Globus pallidus (tissue), 1 donor: ENCODE measurements at places on chromosomes 12 and 14.

GRCh38 chr12:60394665-60395064 lies 798.8 kb downstream of the SLC16A7 start:
- DNase-seq = no peak

DNA sequence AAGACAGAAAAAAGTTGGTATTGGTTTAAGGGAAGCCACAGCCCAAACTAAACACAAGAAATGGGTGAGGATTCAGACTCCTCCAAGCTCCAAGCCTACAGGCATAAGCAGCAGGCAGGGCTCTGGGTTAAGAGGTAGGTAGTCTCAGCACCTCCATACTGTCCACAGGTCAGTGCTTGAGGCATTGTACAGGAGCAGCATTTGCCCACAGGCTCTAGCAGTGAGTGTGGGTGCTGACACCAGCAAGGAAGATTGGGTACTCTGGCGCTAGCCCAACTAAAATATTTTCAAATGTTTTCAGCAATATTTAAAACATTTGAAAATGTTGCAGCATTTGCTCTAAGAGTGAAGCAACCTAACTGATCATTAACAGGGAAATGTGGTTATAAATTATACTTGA lies 33.1 kb downstream of the FERMT2 start:
- DNase-seq = no peak

DNA sequence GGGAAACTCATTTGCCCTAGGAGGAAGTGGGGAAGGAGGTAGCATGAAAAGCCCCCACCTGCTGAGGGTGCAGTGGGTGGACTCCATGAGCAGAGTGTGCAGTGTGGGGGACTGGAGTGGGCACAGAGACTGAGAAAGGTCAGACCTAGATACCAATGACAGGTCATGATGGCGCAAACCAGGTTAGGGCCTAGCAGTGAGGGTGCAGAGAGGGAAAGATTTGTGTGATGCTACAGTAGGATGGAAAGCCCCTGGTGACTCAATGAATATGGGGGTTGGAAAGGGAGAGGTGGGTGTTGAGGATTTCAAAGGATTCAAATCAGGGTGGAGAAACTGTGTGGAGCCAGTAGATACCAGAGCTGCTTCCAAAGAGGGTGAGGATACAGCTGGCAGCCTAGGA lies 319.2 kb downstream of the DPF3 start:
- DNase-seq = no peak

- DNase-seq = no peak
Measured at GRCh38 chr12:117347588-117347987, 13.8 kb downstream of the NOS1 start.

DNA sequence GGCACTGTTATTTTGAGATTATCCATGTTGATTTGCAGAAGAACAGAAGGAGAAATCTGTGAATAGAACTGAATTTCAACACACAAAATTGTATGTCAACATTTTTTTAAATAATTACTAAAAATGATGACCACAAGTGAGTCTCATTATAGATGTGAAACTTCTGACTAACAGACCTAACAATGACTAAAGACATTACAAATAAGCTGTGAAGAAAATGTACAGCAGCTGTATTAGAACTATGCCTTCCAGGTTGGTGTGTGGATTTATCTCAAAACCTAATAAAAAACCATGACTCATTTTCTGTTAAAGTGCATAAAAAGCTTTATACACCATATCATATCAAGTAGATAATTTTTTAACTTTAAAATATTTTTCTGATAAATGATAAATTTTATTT lies 22.5 kb upstream of the FOXG1 start:
- no peak for DNase-seq

DNA sequence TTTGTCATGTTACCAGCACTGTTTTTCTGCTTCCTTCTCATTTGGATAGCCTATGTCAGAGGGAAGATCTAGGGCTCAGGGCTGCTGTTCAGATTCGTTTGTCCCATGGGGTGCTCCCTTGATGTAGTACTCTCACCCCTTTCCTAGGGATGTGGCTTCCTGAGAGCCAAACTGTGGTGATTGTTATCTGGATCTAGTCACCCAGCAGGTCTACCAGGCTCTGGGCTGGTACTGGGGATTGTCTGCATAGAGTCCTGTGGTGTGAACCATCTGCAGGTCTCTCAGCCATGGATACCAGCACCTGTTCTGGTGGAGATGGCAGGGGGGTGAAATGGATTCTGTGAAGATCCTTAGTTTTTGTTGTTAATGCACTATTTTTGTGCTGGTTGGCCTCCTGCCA lies 5.5 kb upstream of the SERPINA11 start:
- no peak for DNase-seq

- DNase-seq = no peak
Measured at GRCh38 chr14:100709289-100710284, 17.1 kb upstream of the DLK1 start.

DNA sequence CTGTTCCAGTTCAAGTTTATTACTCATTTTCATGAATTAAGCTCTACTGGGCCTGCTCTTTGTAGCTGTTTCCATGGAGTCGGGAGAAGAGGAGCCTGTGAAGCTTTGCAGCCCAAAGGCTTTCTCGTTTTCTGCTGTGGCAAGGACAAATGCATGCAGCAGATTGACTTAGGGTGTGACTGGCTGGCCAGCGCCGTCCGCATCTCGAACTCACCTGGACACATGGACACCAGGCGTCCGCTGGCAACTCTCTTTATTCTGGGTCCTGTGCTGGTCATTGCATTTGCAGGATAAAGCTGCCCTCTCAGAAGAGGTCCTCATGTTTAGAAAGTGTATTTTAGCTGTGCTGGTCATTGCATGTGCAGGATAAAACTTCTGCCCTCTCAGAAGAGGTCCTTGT lies 350.4 kb downstream of the TMEM121 start:
- DNase-seq = no peak

DNA sequence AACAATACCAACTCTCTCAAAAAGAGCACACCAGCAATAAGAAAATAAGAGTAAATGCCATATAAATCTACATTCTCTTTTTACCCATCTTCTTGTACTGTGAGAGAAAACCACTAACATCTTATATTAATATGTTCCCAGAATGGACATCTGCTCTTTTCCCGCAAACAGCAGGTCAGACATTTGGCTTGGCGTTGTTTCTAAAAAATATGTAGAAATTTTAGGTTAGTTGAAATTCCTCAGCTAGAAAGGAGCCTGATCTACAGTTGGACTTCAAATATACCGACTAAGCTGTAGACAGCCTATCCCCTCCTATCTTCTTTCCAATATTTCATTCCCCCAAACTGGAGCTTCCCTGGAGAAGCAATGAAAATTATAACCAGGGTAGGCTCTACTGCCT lies 88.7 kb downstream of the PPP2R5E start:
- no peak for DNase-seq

GRCh38 chr12:82660541-82661325 lies 26.0 kb upstream of the TMTC2 start:
- DNase-seq = no peak

GRCh38 chr14:75978249-75978731 lies 3.5 kb downstream of the TGFB3 start:
- no peak for DNase-seq

GRCh38 chr12:72832024-72832423 lies 559.9 kb downstream of the TRHDE start:
- DNase-seq = peak; percentile 23

- no peak for DNase-seq
Measured at GRCh38 chr14:64574371-64575107, 24.8 kb downstream of the PPP1R36 start.

DNA sequence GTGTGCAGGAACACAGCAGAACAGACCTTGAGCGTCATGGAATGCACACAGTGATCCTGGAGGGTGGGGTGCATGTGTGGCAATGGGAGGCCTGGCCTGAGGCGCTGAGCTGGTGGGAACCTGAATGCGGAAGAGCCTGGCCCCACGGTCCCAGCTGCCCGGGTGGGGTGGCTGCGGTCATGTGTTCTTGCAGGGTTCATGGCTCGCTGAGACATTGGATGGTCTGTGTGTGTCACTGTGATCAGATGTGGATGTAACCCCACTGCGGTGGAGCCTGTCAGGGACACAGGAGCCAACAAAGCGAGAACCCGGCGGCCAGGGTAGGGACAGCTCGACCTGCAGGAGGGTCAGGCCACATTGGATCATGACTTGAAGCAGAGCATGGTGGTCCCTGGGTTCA lies 23.2 kb downstream of the MTA1 start:
- no peak for DNase-seq

GRCh38 chr14:46581036-46581671 lies 70.4 kb downstream of the RPL10L start:
- DNase-seq = peak; percentile 21

- DNase-seq = no peak
Measured at GRCh38 chr12:107515446-107515958, 170.1 kb upstream of the PWP1 start.

DNA sequence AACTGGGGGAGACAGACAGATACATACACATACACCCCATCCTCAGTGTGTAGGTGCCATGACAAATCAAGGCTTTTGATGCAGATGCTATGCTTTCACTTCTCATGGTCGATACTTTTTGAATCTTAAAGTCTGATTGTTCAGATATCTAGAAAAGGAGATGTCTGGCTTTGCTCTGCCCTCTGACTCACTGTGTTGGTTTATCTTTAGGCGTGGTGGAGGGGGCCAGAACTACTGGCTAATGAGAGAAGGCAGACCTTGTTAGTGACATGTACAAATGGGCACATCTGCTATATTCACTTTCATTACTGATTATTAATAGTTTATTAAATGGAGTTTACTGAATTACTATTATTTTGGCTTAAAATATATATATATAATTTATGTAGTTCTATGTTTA lies 444.3 kb upstream of the RGS6 start:
- DNase-seq = no peak

DNA sequence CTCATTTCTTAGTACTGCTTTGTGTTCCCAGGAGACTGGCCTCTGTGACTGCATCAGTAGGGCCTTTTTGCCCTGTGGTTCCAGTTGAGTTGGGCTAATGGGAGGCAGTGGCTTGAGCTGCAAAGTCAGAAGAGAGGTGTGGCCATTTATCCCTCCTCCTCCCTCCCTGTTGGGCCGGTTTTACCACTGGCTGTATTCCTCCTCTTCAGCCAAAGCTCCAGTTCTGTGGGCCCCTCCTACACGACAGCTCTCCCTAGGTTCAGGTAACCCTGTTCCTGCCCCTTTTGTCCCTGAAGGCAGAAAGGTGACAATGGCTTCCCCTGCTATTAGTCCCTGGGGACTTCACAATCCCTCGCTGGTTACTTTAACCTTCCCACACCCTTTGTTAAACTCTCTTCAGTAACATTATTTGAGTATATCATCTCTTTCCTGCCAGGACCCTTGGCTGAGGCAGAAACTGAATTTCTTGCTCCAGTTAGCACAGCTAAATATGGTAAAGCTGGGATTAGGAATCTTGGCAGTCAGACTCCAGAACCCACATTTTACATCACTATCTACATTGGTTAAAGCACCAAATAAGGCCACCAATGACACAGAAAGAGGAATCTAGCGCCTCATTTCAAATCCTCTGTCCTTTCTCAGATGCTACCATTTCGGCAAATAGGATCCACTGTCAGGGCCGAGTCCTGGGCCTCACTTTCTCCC lies 121.9 kb upstream of the SLC35F4 start:
- no peak for DNase-seq

DNA sequence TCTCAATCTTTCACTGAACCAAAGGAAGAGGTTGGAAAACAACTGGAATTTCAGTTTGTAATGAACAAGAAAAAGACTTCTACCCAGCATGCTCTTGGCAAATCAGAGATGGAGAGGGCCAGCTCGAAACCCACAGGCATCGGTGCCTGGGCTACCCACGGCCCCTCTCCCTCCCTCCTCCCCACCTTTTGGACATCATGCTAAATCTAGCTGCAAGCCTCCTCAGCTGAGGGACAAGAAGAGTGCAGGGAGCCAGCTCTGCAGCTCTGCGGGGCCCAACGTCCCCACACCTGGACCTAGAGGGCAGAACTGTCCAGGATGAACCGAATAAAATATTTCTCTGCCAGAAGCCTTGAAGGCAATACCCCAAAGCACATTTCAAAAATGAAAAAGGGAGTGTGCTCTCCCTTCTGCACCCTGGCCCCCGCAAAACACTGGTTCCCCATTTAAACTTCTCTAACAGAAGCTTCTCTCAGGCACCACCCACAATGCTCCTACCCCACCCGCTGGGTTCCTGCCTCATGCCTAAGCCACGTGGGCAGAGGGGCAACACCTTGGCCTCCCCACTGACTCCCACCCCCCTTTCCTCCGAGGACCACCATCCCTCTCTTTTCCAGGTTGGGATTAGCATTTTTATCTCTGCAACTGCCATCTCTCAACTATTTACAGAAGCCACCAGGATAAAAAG lies 8.2 kb downstream of the CAMKK2 start:
- no peak for DNase-seq

DNA sequence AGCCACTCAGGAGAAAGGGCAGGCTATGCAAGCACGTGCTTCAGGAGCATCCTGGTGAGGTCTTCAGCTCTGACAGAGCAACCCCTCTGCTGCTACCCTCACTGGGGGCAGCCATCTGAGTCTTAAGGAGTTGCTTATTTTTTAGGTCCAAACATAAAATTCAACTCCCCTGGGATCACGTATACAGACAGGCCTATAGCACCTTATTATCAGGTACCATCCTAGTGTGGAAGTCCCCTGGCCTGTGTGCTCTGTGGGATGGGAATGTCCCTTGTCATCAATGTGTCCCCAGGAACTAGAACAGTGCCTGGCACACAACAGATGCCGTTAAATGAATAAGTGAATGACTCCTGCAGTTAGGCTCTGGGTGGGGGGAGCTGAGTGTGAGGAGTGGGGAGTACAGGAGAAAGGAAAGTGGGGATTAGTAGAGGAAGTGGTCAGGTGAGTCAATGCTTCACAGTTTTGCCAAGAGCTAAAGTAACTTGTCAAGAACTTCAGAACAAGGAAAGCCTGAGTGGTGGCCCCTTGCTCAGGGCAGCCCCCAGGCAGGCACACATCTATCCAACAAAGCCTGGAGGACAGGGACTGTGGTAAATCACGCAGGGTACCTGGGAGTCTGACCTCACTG lies 33.5 kb downstream of the DAD1 start:
- no peak for DNase-seq

DNA sequence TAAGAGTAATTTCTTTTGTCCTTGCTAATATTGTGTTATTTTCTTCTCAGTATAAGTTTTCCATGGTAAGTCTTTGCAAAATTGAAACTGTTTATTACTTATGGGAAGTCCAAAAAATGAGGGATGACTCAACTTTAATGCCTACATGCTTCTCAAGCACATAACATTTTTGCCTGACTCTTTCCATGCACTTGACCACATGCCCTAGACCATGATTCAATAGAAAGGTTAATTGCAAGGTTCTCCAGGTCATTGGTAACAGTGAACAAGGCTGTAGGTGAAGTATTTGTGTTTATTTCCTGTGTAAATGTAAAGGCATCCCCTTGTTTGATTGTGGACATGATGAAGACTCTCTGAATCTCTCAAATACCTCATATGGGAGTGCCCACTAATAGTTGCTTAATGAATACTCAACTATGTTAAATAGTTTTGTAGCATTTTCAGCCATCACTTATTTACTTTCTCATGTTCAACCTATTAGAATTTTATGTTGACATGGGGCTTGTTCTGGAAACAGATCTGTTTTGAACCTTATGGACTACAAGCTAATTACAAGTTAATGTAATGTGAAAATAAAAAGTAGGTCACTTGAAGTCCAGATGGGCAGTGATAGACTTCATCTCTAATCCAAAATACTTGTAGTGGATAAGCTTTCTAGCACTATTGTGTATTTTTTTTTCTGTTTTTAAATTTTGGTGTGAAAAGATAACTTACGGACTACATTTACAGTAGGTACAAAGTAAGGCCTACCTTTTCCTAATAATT lies 131.7 kb downstream of the TMTC2 start:
- no peak for DNase-seq
